ENCODE measurements at places on chromosomes 16 and 17.

DNA sequence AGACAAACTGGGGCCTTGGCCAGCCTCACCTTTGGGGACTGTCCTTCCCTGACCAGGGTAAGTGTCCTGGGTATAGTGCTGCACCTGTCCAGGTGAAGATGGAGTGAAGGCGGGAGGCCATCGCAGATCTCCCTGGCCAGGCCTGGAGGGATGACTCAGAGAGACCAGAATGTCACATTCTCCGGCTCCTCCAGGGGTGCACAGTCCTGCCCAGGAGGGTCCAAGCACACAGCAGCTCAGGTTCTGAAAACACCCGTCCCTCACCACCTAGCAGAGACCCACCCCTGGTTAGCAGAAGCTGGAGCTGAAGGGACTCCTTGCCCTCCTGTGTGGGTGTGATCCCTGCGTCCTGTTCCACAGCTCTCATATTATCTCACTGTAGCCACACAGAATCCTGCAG, 21.9 kb downstream of the FA2H start:
- DNase-seq: no peak

DNA sequence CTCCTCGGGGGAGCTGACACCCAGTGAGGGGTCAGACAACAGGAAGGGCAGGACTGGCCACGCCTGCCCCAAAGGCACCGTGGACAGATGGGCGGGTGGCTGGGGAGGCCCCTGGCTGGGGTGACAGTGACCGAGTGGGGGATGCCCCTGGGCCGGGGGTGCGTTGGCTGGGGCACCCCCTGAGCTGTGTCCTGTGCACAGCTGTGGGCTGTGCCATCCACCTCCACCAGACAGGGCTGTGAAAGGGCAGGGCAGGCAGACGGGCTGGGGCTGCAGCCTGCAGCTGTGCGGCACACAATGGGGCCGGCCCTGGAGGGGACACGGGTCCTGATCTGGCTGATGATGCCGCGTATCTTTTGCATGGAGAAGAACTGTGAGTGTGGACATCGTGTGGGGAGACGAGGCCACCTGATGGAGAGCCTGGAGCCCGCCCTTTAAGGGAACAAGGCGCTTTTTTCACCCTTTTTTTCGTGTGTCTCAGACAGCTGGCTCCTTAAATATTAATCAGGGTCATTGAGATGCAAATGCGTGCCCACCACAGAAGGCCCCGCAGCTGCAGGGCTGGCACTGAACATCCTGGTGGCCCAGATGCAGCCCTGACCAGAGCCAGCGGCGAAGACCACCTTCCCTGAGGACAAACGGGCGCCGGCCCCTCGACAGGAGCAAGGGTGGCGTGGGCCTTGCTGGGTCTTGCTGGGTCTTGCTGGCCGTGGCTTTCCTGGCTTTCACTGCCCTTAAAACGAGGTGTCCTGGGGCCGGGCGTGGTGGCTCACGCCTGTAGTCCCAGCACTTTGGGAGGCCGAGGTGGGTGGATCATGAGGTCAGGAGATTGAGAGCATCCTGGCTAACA, 42.4 kb upstream of the GNG13 start:
- DNase-seq: no peak

DNA sequence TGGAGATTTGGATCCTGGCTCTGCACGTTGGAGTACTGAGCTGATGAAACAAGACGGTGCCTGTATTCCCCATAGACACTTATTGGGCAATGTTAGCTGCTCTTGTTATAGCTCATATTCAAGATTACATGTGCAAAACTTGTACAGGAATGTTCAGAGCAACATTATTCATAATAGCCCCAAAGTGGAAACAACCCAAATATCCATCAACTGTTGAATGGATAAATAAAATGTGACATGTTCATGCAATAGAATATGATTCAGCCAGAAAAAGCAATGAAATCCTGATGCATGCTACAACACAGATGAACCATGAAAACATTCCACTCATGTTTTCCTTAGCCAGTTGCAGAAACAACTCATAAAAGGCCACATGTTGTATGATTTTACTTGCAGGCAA, 5.7 kb upstream of the SDR42E1 start:
- DNase-seq: no peak

GRCh38 chr17:79133214-79133613, 58.6 kb downstream of the ENGASE start:
- DNase-seq: no peak

DNA sequence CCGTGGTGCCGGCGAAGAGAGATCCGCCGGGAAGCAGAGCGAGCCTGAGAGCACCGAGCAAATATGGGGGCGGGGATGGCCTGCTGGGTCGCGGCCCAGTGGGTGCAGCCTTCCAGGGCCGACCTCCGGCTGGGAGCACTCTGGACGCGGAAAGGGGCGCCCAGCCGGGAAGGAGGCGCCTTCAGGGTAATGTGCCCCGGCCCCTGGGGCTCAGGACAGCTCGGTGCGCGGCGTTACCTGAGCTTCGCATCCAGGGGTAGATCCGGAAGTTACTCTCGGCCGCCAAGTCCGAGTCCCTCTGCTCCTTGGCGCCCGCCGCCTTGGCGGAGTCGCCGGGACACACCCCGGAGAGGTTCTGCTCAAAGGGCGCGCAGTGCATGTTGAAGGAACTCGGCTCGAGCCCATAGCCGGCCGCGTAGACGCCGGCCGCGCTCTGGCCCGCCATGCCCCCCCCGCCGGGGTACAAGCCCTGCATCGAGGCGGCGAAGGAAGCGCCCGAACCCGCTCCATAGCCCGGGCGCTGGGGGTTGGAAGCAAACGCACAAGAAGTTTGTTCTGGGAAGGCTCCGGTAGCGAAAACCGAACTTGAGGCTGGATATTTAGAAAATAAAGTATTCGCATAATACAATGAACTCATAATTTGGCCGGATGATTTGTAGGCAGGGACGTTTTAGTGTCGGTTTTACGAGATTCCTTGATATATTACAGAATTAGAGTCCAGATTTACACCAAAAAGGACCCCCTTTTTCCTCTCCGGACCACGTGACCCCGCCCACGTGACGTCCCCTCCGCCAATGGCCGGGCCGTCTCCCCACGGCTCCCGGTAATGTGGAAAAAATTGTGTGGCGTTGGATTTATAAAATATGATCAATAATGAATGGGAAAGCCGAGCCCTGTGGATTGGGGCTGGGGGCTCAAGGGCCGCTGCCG, at the start of gene HOXB7:
Gene HOXB7, minus strand, starts transcription at position 736 of the 930 bp plus-strand sequence. Its CDS starts 99 bp downstream, at position 637.
- DNase-seq: peak; percentile 75

- DNase-seq: peak; percentile 29
These were observed 1.0 kb downstream of the SDK2 start for GRCh38 chr17:73643001-73643851.

DNA sequence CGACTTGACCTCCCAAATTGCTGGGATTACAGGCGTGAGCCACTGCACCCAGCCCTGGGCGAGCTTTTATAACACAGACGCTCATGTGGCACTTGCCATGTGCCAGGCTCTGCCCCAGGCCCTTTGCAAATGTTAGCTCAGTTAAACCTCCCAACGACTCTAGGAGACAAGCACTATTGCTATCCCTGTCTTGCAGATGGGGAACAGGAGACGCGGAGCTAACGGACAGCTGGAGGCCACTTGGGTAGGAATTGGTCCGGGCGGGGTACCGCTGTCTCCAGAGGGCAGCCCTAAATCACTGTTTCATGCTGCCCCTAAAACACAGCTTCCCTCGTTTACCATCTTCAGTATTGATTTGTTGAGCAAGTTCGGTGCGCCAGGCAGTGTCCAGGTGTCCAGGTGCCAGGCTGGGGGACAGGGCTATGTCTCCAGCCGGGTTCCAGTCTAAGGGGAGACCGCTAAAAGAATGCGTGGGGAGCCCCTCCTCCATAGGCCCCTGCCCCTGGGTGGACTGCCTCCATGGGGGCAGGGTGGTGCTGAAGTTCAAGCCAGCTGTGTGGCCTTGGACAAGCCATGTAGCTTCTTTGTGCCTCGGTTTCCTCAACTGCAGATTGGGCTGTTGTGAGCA, 23.7 kb downstream of the TMEM235 start:
- no peak for DNase-seq

GRCh38 chr17:41184480-41184961, at the start of gene KRTAP4-1:
Gene KRTAP4-1, minus strand, starts transcription at chr17:41184911. Its CDS starts 57 bp downstream, at chr17:41184854.
- DNase-seq: no peak

DNA sequence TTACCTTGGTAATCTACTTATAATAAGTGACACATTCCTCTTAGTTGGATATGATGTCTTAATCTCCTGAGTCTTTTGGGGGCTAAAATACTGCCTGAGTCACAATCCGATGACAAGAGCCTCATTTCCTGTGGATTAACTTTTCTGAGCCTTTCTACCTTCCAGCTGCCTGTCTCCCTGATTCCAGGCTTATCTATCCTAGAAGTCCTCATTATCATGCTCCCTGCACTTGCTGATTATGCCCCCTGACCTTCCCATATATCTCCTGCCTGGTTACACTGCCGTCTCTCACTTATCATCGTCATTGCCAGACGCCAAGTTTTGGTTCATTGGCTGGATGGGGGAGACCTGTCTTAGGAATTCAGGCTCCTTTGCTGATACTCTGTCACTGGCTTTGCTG, 727.4 kb upstream of the CA10 start:
- DNase-seq: peak; percentile 13

DNA sequence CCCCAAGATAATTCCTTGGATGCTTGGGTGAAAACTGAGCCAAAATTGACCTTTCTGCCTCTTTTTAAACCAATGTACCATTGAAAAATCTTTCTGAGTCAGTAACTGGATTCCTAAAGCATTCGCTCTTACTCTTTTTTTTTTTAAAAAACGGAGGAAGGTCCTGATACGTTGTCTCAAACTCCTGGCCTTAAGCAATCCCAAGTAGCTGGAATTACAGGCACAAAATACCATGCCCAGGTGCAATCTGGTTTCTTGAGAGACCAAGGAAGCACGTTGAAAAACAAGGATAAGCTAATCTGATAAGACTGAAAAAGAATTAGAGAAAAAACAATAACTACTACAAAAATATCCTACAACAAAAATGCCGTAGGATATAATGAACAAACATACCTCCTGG, 136.5 kb downstream of the SSH2 start:
- DNase-seq: no peak

GRCh38 chr16:17836868-17837602, 366.3 kb upstream of the XYLT1 start:
- no peak for DNase-seq

DNA sequence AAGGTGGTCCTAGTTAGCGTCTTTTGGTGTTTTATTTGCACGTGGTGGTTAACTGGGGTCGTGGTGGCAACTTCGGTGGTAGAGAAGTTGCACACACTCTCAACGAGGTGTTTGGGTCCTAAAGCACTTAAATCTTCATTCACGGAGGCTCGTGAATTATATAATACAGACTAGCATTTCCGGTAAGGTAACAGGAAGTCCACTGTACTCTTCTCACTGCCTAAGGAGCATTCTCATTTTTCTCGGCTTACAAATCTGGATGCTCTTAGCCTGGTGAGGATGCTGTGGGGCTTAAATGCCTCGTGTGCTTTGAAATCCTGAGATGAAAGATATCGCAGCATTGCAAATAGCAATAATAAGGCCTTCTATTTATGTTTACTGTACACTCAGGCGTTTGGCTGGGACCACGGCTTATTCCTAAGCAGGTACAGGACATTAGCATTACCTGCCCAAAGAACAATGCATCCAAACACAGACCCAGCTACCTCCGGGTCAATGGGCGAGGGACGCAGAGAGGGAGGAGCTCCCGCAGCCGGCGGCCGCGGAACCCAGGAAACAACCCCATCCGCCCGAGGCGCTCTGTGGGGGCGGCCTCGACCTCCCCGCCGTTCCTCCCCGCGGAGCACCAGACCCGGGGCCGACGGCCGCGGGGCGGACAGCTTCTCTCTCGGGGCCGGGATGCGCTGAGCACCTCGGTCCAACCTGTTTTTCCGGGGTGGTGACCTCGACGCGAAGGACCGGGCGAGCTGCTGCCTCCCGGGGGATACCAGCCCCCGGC, 856 bp downstream of the DNAJA2 start:
- no peak for DNase-seq

DNA sequence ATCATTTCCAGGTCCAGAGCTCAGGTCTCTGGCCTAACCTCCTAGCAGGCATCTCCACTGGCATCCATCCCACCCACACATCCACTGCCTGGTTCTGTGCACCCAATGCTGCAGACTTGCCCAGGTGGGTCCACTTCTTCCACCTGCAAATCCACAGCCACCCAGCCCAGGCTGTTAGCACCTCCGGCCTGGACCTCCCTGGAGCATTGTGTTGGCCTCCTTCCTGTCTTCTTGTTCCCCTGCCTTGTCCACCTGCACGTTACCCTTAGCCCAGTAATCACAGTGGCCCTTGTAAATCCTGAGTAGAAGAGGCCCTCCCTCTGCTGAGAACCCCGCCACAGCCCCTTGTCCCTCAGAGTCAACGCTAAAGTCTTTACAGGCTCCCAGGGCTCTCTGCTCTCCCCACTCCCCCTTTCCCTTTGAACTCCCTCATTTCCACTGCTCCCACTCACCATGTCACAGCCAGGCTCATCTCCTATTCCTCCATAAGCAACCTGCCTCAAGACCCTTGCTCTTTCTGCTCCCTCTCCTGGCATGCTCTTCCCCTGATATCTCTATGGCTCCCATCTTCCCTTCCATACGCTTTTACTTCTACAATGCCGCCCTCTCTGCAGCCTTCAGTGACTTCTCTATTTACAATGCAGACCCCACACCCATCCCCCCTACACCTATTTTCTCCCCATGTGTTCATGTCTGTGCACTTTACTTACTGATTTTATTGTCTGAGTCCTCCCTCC, 288.8 kb downstream of the FOXL1 start:
- no peak for DNase-seq

GRCh38 chr17:57357830-57358430, 101.6 kb downstream of the MSI2 start:
- no peak for DNase-seq

DNA sequence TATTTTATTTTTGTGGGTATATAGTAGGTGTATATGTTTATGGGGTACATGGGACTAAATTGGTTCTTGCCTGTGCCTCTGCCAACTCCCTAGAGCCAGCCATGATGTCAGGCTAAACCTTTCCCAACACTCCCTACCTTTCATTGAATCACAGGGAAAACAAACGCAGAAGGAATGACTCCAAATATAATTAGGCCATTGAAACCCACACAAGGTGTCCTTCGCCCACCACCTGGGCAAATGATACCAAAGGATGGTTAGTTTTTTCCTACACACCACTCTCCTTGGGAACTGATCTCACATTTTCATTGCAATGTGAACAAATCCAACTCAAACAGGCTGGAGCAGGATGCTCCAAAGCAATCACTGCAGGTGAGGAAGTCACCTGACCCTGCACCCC, 27.5 kb downstream of the WSB1 start:
- DNase-seq: no peak

DNA sequence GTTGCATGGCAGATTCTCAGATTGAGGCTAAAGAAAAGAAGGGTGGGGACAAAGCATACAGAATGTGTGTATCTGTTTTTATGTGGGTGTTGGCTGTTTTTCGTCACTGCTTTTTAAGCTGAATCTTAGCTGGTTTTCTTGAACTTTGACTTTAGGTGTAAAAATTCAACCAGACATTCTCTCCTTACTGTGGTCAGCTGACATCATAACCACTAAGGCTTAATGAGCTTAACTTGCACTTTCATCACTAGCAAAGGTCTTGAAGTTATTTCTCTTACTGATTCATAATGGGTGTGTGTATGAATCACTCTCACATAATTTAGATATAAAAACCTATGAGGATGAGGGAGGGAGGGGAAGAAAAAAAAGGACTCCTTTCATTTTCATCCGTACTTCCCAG, 4.0 kb upstream of the CDC6 start:
- DNase-seq: no peak

Measured in SHP77 (cell line).